Left colon (tissue), 2 donors: ENCODE measurements at places on chromosomes 2 and 18.
A peak's percentile ranks its signal among the peaks of the same experiment; 100 is the strongest.

DNA sequence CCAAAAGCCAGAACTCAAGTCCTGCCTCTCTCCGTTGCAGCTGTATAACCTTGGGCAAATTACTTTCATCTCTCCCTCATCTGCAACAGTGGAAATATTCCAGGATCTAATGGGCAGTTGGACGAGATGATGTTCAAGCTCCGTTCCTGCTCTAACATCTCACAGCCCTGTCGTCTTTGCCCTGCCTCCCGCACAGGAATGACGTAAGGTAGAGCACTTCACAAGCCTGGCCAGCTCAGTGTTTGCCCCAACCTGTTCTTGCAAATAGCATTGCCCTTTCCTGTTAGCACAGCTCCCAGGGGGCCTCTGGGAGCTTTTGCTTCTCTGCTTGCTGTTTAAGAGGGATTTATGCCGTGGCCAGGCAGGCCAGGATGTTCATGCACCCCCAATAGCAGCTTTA lies 107.9 kb downstream of the KLHL29 start:
- DNase-seq = no peak

GRCh38 chr2:160491911-160492371 lies 1.7 kb downstream of the RBMS1 start:
- no peak for DNase-seq

DNA sequence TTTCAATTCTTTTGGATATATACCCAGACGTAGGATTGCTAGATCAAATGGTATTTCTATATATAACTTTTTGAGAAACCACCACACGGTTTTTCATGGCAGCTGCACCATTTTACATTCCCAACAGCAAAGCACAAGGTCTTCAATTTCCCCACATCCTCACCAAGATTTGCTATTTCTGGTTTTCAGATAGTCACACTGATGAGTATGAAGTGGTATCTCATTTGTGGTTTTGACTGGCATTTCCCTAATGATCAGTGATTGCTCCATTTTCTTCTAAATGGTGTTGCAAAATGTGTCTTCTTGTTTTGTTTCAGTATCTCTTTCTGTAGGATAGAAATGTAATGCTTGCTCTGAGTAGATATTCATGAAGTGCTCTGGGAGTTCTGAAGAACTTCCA lies 52.0 kb downstream of the ANKRD44 start:
- DNase-seq = no peak

DNA sequence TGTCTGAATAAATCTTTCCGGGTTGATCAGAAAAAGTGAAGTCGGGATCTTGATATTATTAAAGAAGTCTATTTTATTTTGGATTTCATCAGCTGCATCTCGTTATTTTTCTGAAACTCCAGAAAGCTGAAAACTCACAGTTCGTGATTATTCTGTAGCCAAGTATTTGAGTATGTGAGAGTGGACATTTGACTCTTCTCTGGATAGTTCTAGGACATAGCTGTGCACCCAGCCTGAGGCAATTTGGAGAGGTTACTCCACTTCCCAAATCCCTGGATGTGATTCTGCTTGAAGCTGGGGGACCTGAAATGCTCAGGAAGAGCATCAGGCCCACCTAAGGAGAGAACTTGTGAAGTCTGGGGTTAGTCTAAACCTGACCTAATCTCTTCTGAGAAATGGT lies 117.6 kb upstream of the PID1 start:
- no peak for DNase-seq

- DNase-seq = no peak
These were observed 8.0 kb downstream of the NGEF start for GRCh38 chr2:233005096-233005495.

GRCh38 chr18:35022426-35023001 lies 18.7 kb upstream of the MAPRE2 start:
- no peak for DNase-seq

DNA sequence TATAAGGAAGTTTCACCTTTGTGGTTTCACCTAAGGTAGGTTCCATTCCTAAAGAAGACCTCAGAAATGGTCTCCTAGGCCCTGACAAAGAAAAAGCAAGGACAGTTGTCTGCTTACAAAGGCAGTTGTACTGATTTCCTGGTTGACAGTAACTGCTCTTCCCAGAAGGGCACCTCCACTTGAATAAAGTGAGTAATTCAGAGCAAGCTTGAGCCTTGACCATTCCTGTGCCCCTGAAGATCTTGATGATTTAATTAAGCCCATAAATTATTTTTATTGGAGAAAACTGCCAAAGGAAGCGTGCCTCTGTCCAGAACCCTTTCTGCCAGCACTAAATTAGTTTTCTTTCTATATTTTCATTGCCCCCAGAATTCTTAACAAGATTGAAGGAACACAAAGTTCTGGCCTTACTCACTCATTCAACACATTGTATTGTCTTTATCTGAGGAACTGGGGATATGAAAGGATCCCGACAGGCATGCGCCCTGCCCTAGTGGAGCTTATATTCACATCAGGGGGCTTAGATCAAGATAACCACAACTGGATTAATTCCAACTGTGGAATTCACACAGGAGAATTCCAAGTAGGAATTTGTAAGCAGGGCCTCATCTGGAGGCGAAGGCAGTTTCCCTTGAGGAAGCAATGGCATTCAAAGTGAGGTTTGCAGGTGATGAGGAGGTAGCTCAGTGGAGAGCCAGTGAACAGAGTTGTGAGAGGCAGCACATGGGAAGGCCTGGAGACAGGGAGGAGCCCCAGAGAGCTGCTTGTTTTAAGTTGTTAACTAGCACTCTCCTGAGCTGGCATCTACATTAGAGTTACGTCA lies 21.2 kb downstream of the PTRHD1 start:
- DNase-seq = no peak

- DNase-seq = no peak
These were observed 383.9 kb downstream of the ARHGAP15 start for GRCh38 chr2:143513081-143513480.

DNA sequence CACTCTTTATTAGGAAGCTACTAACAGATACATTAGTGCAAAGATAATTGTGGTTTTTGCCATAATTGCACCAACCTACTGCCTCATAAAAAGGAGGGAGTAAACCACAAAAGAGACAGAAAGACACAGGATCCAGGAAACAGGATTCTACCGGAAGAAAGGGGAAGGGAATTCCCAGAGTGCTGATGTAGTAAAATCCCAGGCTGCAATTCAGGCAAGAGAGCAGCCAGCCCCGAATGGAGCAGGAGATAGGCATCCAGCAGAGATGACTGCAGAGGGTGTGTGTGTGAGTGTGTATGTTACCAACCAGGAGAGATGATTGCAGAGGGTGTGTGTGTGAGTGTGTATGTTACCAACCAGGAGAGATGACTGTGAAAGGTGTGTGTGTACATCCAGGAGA lies 84.4 kb downstream of the KCNS3 start:
- DNase-seq = no peak

DNA sequence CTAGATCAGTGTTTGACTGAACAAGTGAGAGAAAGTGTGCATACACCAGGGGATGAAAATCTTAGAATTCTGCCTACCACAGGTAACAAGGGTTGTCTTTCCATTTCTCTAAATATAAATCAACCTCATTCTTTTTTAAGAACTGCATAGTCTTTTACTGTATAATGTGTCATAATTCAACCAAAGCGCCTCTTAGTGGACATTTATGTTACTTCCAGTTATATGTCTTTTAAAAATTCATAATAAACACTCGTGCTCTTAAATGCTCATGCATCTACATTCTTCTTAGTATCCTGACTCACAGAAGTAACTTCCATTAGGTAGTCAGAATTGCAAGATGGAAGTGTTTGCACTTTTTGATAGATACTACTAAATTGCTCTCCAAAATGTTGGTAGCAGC lies 76.2 kb downstream of the CHRNA1 start:
- no peak for DNase-seq

DNA sequence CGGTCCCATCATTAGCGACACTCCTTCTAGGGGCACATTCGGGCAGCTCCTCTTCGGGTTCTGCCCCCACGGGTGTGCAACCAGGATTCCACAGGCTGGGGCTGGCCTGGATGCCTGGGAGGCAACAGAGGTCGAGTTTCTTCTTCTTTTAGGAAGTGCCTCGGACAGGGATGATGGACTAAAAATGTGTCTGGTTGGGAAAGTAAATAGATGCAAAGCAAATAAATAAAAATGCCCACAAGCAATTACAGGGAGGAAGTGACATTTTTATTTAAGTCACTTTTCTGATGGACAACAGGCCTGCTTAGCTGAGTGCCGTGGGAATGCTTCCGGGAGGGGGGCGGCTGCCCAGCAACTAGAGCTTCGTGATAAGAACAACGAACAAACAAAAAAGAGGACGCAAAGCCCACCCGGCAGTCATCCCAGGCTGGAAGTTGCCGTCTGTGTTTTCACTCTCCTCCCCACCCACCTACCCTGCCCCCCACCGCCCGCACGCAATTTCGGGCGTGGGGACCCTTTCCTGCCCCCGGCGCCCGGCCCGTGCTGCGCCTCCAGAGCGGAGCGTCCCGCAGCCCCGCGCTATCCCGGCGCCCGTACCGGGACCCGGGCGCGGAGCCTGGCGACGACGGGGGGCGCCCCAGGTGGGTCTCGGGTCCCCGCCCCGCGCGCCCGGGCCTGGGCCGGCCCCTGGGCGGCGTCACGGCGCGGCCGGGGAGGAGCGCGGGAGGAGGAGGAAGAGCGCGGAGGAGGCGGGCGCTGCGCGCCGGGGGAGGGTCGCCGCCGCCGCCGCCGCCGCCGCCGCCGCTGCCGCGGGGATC lies 412 bp upstream of the NCK2 start:
- peak; percentile 70 for DNase-seq

DNA sequence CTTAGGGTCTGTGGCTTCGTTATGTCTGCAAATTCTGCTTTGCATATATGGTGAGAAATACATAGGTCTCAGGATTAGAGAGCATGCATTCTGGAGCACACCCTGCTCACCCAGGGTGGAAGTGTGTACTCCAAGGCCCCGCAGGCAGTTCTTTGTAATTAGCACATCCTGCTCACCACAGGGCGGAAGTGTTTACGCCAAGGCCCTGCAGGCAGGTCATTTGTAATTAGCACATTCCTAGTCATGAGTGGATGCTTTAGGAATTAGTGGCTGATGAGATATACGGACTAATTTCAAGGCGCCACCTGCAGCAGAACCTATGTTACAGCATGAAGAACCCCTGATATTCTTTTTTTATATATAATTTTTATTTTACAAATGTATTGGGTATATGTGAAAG lies 4.2 kb downstream of the ALLC start:
- DNase-seq = no peak

- DNase-seq = no peak
These were observed 16.9 kb upstream of the SULT1C2 start for GRCh38 chr2:108271691-108272253.

GRCh38 chr2:189659734-189660133 lies 1.5 kb upstream of the ASNSD1 start:
- DNase-seq = no peak

- peak; percentile 7 for DNase-seq
These were observed 348.8 kb downstream of the METTL4 start for GRCh38 chr18:2222270-2223185.

DNA sequence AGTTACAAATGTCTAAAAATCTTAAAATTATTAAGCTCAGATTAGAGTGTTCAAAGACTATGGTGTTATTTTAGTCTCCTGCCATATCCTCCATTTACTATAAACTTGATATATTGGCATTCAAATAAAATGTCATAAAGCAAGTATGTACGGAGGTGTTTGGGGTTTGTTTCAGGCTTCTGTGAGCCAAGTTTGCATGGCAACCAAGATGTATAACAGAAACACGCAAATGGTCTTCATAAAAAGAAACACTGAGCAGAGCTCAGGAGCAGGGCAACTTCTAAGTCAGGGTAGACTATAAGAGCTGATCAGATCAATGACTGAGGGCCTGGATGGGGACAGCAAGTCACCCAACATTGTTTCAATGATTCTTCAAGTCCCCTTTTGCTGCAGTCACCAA lies 20.5 kb upstream of the OSR1 start:
- no peak for DNase-seq

GRCh38 chr2:226802573-226802972 lies 3.0 kb upstream of the IRS1 start:
- DNase-seq = no peak

- no peak for DNase-seq
These were observed 651 bp downstream of the STK17B start for GRCh38 chr2:196170606-196171247.

DNA sequence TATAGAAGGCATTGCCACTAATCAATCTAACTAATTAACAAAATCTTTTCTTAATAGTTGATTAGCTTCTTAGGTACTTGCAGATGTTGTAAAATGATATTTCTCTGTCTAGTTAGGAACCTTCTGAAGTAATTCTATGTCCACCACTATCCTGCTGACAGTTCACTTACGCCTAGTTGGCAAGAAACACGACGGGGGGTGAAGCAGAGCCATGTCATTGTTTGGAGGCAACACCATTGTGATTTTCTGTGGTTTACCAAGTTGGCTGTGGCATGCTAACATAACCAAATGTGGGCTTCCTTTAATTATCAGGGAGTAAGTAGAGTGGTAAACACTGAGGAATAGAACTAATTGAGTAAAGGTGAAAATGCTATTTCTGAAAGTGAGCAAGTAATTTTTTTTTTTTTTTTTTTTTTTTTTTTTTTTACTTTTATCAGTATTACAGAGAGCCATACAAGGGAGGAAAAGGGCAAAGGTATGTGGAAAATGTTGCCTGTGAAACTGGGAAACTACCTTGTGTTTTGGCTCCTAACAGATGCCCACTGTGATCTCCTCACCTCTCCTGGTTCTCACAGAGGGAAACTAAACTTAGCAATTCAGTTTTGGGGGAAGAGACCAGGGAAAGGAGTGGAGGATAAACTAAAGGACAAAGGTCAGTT lies 126.8 kb downstream of the MEIS1 start:
- no peak for DNase-seq

- no peak for DNase-seq
These were observed 5.3 kb upstream of the NCK2 start for GRCh38 chr2:105739426-105739825.

- peak; percentile 34 for DNase-seq
These were observed 1.0 kb upstream of the TUBB6 start for GRCh38 chr18:12306752-12307700.

DNA sequence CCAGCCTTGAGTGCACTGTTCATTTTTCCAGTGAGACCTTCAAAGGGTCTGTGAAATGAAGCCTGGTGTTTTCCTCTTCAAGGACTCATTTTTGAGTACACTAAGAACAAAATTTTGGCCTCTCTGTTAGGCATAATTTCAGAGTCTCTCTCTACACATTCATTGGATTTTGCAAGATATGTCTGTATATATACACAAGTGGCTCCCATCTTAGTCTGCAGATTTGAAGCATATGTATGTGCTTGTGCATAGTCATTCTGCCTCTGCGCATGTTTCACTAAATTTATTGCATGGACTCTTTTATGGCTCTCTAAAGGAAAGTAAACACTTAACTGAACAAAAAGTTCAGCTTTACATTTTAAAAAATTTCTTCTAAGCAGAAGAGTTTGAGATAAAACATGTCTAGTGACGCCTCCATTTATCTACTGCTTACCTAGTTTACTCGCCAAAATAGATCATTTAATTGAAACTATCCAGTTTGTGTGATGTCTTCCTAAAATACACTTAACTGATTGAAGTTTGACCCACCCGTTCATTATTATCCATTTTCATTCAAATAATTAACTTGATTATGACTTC lies 145.9 kb downstream of the FMNL2 start:
- no peak for DNase-seq

GRCh38 chr2:30339071-30339470 lies 107.7 kb downstream of the LBH start:
- no peak for DNase-seq

- DNase-seq = no peak
These were observed 16.9 kb downstream of the INPP4A start for GRCh38 chr2:98461498-98462049.

GRCh38 chr2:85811180-85812093 lies 57.6 kb downstream of the ATOH8 start:
- no peak for DNase-seq
